ENCODE measurements at places on chromosomes 13 and 19.

GRCh38 chr13:20168396-20168795 lies 7.5 kb upstream of the GJA3 start:
- H3K27ac ChIP-seq = no peak overlapping the region
- H3K4me1 ChIP-seq = no peaks in the 10 kb centered on the region
- H3K4me3 ChIP-seq = no peak overlapping the region
- H3K36me3 ChIP-seq = no peaks in the 10 kb centered on the region

DNA sequence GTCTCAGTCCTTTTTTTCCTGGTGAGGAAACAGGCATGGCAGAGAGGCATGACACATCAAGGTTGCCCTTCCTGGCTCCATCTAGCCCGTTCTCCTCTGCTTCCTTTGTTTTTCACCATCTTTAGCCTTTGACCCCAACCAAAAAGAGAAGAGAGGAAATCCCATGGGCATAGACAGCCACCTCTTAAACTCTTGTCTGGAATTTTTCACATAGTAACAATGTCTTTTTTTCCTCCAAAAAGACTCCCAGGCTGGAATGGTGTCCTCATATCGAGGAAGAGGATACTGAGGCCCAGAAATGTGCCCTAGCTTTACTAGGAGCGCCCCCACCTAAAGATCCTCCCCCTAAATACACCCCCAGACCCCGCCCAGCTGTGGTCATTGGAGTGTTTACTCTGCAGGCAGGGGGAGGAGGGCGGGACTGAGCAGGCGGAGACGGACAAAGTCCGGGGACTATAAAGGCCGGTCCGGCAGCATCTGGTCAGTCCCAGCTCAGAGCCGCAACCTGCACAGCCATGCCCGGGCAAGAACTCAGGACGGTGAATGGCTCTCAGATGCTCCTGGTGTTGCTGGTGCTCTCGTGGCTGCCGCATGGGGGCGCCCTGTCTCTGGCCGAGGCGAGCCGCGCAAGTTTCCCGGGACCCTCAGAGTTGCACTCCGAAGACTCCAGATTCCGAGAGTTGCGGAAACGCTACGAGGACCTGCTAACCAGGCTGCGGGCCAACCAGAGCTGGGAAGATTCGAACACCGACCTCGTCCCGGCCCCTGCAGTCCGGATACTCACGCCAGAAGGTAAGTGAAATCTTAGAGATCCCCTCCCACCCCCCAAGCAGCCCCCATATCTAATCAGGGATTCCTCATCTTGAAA lies at the start of gene GDF15:
TSS of gene GDF15 (plus strand) at position 484 of the 868 bp plus-strand sequence. CDS start at position 516, 32 bp downstream.
- H3K27ac ChIP-seq = peak within 1 kb of the TSS; percentile 44
- no peaks in the 10 kb centered on the region for H3K36me3 ChIP-seq
- H3K4me1 ChIP-seq = peaks cover 18% of the 10 kb centered on the region
- peak; percentile 92 for DNase-seq
- H3K27me3 ChIP-seq = no peaks in the 10 kb centered on the region

GRCh38 chr19:47225746-47226425 lies 5.1 kb downstream of the BBC3 start:
- H3K27me3 ChIP-seq = no peaks in the 10 kb centered on the region
- H3K27ac ChIP-seq = peak overlapping the region; percentile 100
- H3K4me1 ChIP-seq = peaks cover 41% of the 10 kb centered on the region
- H3K36me3 ChIP-seq = no peaks in the 10 kb centered on the region
- peak; percentile 98 for DNase-seq
- H3K4me3 ChIP-seq = peak overlapping the region; percentile 56

GRCh38 chr13:106471957-106472543 lies 63.4 kb downstream of the EFNB2 start:
- no peaks in the 10 kb centered on the region for H3K36me3 ChIP-seq
- H3K4me1 ChIP-seq = no peaks in the 10 kb centered on the region
- no peaks in the 10 kb centered on the region for H3K27me3 ChIP-seq
- H3K27ac ChIP-seq = no peak overlapping the region

DNA sequence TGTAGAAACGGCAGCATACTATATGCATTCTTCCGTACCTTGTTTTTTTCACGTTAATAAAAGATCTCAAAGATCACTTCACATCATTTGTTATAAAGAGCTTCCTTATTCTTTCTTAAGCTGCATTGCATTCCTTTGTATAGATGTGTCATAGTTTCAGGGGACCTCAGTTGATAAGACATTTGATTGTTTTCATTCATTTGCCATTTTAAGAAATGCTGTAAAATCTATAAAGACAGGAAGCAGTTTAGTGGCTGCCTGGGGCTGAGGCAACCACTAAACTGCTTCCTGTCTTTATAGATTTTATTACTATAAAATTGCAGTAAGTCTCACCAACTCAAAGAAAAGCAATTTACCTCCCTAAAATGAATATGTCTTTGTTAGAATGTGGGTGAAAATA lies 59.4 kb downstream of the ZDHHC20 start:
- H3K4me1 ChIP-seq = no peaks in the 10 kb centered on the region
- H3K27ac ChIP-seq = no peak overlapping the region
- DNase-seq = no peak
- H3K27me3 ChIP-seq = no peaks in the 10 kb centered on the region

GRCh38 chr13:73966331-73966730 lies 167.9 kb downstream of the KLF12 start:
- H3K36me3 ChIP-seq = no peaks in the 10 kb centered on the region
- H3K4me3 ChIP-seq = no peak overlapping the region
- no peaks in the 10 kb centered on the region for H3K4me1 ChIP-seq
- no peak overlapping the region for H3K27ac ChIP-seq

DNA sequence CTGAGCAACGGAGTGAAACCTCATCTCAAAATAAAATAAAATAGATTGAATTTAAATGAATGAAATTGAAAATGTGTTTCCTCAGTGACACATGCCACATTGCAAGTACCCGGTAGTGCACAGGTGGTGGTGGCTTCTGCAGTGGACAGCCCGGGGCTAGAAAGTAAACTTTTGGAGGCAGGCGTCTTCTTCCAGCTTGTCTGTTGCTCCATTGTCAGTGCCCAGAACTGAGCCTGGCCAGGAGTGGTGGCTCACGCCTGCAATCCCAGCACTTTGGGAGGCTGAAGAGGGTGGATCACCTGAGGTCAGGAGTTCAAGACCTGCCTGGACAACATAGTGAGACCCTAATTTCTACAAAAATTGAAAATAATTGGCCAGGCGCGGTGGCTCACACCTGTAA lies 5.7 kb downstream of the MYH14 start:
- no peak overlapping the region for H3K27ac ChIP-seq
- H3K36me3 ChIP-seq = no peaks in the 10 kb centered on the region
- no peak for DNase-seq
- H3K4me3 ChIP-seq = no peak overlapping the region

GRCh38 chr19:3514930-3515329 lies 8.8 kb downstream of the FZR1 start:
- H3K36me3 ChIP-seq = peaks cover 3% of the 10 kb centered on the region
- H3K4me3 ChIP-seq = no peak overlapping the region
- H3K27ac ChIP-seq = no peak overlapping the region
- peaks cover 8% of the 10 kb centered on the region for H3K4me1 ChIP-seq

DNA sequence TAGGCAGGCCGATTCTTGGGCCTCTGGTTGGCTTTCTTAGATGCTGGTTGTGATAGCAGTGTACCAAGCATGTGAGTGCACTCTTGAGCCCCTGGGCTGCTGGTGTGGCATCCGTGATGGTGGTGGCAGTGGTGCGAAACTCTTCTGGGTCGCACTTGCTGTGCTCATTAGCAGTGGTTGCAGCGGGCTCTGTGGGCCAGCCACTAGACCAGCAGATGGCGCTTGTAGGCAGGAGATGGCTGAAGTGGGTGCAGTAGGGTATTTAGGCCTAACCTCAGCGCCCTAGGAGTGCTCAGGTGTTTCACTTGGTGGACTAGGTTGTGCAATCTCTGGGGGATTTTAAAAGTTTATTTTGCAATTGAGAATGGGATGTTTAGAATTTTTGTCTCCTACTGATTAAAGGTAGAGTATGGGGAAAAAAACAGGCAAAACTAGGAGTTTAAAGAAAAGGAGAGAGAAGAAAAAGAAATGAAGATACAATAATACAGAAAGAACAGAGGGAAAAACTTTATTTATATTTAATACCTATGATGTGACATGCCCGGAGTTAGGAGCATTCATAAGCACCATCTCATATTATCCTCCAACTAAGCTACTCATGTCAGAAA lies 4.3 kb upstream of the ZNF17 start:
- DNase-seq = no peak
- H3K4me3 ChIP-seq = no peak overlapping the region
- no peaks in the 10 kb centered on the region for H3K27me3 ChIP-seq
- H3K27ac ChIP-seq = no peak overlapping the region
- H3K4me1 ChIP-seq = peaks cover 6% of the 10 kb centered on the region

- no peaks in the 10 kb centered on the region for H3K36me3 ChIP-seq
- DNase-seq = no peak
- no peaks in the 10 kb centered on the region for H3K4me1 ChIP-seq
- no peak overlapping the region for H3K27ac ChIP-seq
- H3K4me3 ChIP-seq = no peak overlapping the region
- no peaks in the 10 kb centered on the region for H3K27me3 ChIP-seq
Observed at GRCh38 chr13:109166804-109167203, 537.4 kb downstream of the MYO16 start.

GRCh38 chr13:96552559-96552958 lies 441.7 kb downstream of the OXGR1 start:
- H3K27me3 ChIP-seq = no peaks in the 10 kb centered on the region
- no peaks in the 10 kb centered on the region for H3K4me1 ChIP-seq
- no peak overlapping the region for H3K27ac ChIP-seq
- H3K36me3 ChIP-seq = no peaks in the 10 kb centered on the region
- no peak overlapping the region for H3K4me3 ChIP-seq

- no peaks in the 10 kb centered on the region for H3K36me3 ChIP-seq
- H3K4me1 ChIP-seq = no peaks in the 10 kb centered on the region
- H3K27me3 ChIP-seq = no peaks in the 10 kb centered on the region
Observed at GRCh38 chr13:107466326-107467099, 748.8 kb downstream of the LIG4 start.

DNA sequence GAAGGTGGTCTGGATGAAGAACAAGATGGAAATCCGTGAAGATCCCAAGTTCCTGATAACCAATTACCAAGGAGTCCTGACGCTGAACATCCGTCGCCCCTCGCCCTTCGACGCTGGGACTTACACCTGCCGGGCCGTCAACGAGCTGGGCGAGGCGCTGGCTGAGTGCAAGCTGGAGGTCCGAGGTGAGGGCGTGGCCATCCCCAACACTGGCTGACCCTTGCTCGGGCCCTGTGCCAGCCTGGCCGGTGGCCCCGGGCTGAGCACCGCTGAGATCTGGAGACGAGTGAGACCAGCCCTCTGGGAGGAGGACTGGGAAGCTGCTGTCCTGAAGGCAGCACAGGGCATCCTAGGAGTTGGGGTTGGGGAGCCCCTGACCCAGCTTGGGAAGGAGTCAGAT lies 12.0 kb upstream of the EMC10 start:
- H3K36me3 ChIP-seq = no peaks in the 10 kb centered on the region
- H3K4me3 ChIP-seq = no peak overlapping the region
- DNase-seq = peak; percentile 70
- no peaks in the 10 kb centered on the region for H3K4me1 ChIP-seq

- no peak overlapping the region for H3K27ac ChIP-seq
- H3K36me3 ChIP-seq = no peaks in the 10 kb centered on the region
- no peaks in the 10 kb centered on the region for H3K27me3 ChIP-seq
- H3K4me3 ChIP-seq = no peak overlapping the region
Observed at GRCh38 chr13:34208336-34208735, 390.4 kb downstream of the RFC3 start.

DNA sequence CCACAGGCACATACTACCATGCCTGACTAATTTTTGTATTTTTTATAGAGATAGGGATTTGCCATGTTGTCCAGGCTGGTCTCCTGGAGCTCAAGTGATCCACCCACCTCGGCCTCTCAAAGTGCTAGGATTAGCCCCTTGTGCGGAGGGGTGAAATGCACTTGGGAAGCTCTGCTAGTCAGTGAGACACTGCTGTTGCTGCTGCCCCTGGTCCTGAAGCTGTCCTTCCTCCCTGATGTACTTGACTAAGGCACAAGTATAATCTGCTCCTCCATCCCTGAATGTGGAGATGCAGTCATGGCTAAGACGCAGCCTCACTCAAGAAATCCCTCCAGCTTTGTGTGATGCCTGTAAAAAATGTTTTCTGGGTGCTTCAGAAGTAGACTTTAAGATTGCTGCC lies 124.5 kb downstream of the KCTD15 start:
- no peak overlapping the region for H3K27ac ChIP-seq
- H3K4me1 ChIP-seq = no peaks in the 10 kb centered on the region
- no peaks in the 10 kb centered on the region for H3K36me3 ChIP-seq
- H3K4me3 ChIP-seq = no peak overlapping the region
- DNase-seq = no peak
- no peaks in the 10 kb centered on the region for H3K27me3 ChIP-seq

DNA sequence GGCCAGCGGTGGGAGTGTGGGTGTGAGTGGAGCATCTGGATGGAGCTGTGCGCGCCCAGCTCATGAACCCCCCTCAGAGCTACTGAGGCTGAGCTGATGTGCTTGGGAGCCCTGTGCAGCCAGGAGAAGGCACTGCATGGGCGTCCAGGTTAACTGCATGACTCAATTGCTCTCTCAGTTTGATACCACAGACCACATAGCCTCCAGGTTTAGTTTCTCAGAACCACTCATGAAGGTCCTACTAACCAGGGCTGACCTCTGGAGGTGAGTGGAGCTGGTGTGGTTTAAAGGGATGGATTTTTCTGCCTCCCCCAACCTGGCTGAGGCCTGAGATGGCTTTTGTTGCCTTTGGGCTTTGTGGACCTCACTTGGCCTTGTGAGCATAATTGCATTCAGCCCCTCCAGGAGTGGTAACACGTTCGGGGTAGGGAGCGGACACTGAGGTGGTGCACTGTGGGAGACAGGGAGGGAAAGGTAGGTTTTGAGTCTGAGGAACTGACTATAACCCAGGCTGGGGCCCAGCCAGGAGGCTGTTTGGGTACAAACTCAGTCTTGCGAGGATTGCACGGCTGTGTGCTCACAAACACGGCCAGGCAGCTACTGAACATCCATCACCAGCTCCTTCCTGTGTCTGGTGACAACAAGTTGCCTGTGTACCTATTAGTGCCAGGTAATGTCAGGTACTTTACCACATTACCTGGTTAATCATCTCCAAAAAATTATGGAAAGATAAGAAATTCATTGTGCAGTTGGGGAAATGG lies 97.5 kb downstream of the RGCC start:
- H3K36me3 ChIP-seq = no peaks in the 10 kb centered on the region
- H3K4me3 ChIP-seq = no peak overlapping the region
- no peaks in the 10 kb centered on the region for H3K4me1 ChIP-seq
- DNase-seq = no peak
- H3K27ac ChIP-seq = no peak overlapping the region
- H3K27me3 ChIP-seq = no peaks in the 10 kb centered on the region

GRCh38 chr13:98393873-98394272 lies 183.0 kb downstream of the STK24 start:
- H3K4me1 ChIP-seq = no peaks in the 10 kb centered on the region
- no peaks in the 10 kb centered on the region for H3K36me3 ChIP-seq
- H3K27me3 ChIP-seq = no peaks in the 10 kb centered on the region

Data from upper lobe of left lung (tissue), 6 donors.